RKO (cell line): ENCODE measurements at places on chromosomes 5 and 9.

DNA sequence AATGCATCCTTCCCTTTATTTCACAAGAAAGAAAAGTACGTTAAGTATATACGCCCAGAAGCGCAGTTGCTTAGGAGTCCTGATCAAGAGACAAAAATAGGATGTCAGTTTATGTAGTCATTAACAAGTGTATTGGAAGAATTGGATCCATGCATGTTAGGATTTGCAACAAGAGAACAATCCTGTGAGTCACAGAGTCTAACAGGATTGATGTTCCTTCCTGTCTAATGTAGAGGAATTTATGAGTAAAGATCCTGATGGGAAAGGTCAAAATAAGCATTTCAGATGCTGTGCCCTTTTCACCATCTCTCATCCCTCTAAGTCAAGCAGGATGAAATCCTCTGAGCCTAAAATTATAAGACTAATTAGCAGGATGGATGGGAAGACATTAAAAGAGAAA lies 406.0 kb upstream of the GRIA1 start:
- no peak for DNase-seq

DNA sequence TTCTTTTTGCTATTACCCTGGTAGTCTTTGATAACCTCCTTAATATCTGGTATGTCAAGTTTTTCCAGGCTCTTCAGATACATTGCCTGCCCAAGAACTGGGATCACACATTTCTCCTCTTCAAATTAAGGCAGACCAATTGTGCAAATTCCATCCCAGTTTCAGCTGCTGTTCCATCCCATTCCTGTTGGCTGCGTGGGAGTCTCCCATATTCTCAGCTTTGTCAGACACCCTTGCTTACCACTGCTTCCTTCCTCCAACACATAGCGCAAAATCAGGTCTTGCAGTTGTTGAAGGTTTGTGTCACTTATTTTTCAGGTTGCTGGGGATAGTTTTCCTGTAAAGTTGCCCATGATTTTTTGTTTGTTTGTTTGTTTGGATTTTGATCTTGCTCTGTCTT lies 15.2 kb downstream of the HCN1 start:
- DNase-seq = no peak

- no peak for DNase-seq
These were observed 2240.9 kb upstream of the WWC1 start for GRCh38 chr5:166050531-166050930.

- DNase-seq = no peak
These were observed 136.7 kb downstream of the CPLANE1 start for GRCh38 chr5:37112383-37112991.

DNA sequence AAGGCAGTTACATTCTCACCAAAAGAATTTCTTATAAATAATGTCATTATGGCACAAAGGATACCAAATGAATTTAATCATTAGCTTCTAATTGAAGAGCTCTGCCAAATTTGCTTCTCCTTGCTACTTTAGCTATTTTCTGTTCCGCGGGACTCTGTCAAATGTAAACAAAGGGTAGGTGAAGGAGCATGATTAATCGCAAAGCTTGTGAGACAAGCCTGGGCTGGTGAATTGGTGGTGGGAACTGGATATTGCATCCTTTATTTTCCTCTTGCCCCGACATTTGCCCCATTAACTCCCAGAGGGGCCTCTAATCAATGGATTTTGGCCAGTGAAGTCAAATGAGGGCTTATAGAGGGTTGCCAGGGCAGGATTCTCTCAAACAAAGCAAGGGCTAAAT lies 234.2 kb upstream of the RFX3 start:
- DNase-seq = no peak

DNA sequence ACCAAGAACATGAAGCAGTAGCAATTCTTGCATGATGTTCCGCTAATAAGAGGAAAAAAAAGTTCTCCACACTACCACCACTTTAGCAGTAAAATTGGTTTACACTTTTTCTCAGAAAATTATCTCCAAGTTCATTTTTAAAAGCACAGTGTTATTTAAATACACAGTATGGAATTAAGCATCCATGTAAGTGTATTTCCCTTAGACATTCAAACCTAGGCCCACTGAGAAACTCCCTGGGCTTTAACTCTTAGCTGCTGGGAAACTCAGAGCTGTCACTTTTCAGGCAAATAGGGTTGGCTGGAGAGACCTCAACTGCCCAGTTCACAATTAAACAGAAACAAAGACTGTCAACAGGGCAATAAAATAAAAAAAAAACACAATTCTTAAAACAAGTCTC lies 2.7 kb downstream of the GNAQ start:
- DNase-seq = no peak

DNA sequence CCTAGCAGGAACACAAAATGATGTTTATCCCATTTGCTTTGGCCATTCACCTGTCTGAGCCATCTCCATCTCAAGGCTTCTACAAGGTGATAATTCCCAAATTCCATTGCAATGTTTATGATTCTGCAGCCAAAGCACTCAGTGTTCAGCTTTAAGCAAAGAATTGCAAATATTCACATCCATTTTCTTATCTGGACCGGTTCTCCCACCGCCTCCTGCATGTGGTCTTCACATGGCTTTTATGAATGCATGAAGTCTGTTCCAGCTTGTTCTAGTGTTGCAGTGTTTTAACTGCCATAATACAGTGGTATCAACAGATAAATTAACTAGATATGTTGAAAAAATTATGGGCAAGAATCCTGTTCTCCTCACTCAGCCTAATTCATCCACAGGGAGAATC lies 443.0 kb upstream of the KLF4 start:
- DNase-seq = no peak

DNA sequence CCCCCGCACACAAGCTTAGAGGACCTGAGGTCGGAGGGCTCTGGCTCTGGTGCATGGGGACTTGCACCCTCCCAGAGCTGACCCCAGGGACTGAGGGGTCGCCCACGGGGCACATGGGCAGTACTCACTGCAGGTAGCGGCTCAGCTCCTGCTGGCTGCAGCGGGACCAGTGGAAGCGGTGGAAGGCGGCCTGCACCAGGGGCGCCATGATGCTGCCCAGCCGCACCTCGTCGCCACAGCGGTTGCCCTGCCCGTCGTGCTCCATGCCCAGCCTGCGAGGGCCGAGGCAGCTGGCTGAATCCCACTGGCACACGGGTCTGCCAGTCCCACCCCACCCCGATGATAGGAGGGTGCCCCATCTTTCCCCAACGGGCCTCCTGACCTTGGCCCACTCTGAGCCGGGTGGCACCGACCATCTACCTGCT lies 93.8 kb downstream of the ZNF354C start:
- no peak for DNase-seq

DNA sequence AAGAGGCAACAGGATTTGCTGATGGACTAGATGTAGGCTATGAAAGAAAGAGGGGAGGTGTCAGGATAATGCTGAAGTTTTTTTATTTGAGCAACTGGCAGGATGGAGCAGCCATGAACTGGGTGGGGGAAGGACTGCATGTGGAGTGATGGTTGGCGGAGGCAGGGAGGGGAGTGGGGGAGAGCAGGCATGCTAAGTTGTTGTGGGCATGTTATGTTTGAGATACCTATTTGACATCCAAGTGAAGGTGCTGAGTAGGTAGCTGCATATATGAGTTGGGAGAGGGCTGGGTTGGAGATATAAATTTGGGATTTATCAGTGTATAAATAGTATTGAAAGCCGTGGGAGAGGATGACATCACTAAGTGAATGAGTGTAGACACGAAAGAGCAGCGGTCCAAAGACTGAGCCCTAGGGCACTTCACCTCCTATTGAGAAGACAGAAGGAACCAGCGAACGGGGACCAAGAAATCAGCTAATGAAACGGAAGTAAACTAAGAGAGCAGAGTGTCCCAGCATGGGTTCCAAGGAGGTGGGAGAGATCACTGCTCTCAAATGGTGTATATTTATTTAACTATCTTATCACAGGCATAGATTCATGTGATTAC lies 7.4 kb downstream of the BSPRY start:
- DNase-seq = no peak

- no peak for DNase-seq
These were observed 8.5 kb downstream of the GRHPR start for GRCh38 chr9:37430841-37431597.

GRCh38 chr5:124733329-124733650 lies 13.1 kb downstream of the ZNF608 start:
- DNase-seq = no peak

DNA sequence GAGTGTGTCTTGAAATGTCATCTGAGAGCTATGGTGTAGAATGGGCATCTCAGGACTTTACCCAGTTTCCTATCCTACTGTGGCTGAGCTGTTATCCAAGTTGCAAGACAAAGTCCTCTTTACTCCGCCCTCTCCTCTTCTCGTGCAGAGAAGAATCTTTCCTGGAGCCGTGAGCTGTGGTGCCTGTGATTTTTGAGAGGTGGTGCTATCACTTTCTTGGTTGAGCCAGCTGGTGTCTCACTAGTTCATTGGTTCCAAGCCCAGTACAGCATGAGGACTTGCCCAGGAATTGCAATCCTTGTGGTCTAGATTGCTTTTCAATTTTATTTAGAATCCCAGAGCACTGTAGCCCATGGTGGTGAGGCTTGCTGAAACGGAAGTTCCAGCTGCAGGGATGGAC lies 2300.3 kb downstream of the MAT2B start:
- no peak for DNase-seq
